ENCODE measurements at places on chromosomes 7 and 10. TPM values are rescaled to one million over a fixed set of nuclear protein-coding genes. Genes with fewer than 3 reads are reported as not detected.

DNA sequence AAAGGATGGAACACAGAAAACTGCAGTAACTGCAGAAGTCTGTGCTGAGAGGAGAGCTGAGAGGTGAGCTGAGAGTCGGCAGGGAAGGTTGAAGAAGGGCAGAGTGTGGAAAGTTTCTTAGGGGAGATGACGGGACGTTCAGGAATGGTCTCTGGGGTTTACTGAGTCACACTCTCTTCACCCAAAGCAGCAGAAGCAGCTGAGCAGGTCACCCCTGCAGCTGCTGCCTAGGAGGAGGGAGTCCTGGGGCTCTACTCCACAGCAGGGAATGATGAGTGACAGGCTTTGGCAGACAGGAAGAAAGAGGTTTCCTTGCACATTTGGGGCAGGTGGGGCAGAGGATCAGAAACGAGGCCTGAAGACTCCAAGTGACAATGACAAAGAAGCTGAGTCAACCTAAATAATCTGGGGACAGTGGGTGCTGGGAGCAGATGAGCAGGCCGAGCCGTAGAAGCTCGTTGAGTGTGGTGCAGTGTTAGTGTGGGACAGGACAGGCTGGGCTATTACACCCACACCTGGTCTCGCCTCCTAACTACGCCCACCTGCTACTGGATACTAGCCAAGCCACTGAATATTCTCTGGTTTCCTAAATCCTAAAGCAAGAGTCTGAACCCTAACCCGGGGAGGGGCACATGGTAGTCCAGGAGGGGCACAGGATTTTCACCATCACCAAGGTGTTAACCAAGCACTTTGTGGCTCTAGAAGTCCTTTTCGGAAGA lies 24.9 kb downstream of the BEND7 start:
- DNase-seq: no peak

- no peak for DNase-seq
These were observed 56.8 kb upstream of the TMEM229A start for GRCh38 chr7:124089621-124090020.

DNA sequence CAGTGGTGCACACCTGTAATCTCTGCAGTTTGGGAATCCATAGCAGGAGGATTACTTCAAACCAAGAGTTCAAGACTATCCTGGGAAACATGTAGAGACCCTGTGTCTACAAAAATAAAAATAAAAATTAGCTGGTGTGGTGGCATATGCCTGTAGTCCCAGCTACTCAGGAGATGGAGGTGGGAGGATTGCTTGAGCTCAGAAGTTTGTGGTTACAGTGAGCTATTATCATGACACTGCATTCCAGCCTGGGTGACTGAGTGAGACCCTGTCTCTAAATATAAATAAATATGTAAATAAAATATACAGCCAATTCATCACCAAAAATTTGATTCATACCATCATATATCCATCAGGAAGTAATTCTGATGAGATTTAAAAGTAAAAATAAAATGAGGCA lies 60.9 kb downstream of the ANKRD7 start:
- no peak for DNase-seq

- no peak for DNase-seq
These were observed 166.4 kb upstream of the TNRC18 start for GRCh38 chr7:5589819-5590595.

GRCh38 chr10:33052915-33053810 lies 95.1 kb upstream of the ITGB1 start:
- no peak for DNase-seq

- DNase-seq: no peak
These were observed 9.8 kb downstream of the RBP4 start for GRCh38 chr10:93591065-93591808.

DNA sequence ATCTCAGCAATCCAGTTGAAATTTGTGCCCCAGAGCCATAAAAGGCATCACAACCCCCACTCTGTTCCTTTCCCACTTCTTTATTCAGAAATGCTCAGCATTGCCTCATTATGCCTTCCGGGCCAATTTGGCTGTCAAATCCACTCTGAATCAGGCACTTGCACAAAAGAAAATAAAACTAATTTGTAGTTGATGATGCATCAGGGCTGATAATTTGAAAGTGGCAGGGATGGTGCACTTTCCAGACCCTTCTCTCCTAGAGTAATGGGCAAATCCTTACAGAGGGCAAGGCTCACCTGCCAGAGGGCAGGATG lies 147.9 kb upstream of the PDE1C start:
- DNase-seq: no peak

- DNase-seq: no peak
These were observed 172.7 kb downstream of the NEURL1 start for GRCh38 chr10:103666087-103666761.

GRCh38 chr7:50287129-50287528 lies 17.4 kb upstream of the IKZF1 start:
- DNase-seq: no peak

GRCh38 chr7:113015034-113015645 lies 71.5 kb downstream of the GPR85 start:
- DNase-seq: no peak

The KCNMA1 gene
- total RNA-seq: 0.20 TPM

The GDF2 gene
- not detected for total RNA-seq

DNA sequence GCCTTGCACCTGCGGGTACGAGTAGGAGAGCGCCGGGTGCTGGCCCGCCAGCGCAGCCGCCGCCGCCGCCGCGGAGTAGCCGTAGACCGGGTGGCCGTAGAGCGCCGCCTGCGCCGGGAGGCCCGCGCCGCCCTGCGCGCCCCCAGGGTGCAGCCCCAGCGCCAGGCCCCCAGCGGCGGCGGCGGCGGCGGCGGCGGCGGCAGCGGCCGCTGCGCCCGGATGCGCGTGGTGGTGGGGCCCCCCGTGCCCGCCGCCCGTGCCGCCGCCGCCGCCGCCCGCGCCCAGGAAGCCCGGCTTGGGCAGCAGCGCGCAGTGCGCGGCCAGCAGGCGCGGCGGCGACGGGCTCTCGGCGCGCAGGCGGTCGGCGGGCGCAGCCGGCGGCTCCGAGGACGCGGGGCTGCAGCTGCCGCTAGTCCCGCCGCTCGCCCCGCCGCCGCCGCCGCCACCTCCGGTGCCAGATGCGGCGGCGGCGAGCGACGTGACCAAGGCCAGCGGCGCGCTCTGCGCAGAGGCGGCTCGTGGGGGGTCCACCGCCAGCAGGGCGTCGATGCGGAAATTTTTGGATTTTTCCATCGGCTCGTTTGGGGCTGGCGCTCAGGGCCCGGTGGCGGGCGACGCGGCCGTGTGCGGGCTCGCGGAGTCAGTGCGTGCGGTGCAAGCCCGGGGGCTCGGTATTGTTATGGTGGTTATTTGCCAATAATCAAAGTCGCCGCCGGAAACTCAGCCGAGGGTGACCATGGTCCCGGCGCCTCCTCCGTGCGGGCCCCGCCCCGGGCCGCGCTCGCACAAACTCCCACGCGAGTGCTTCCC lies 480 bp downstream of the MNX1 start:
- no peak for DNase-seq

The DYNC1I1 gene
- total RNA-seq: not detected

GRCh38 chr7:79778786-79779770 lies 325.6 kb upstream of the MAGI2 start:
- no peak for DNase-seq

GRCh38 chr10:47301833-47302232 lies 1.8 kb downstream of the GDF10 start:
- no peak for DNase-seq

The POLR2J2 gene
- 9.0 TPM for total RNA-seq

DNA sequence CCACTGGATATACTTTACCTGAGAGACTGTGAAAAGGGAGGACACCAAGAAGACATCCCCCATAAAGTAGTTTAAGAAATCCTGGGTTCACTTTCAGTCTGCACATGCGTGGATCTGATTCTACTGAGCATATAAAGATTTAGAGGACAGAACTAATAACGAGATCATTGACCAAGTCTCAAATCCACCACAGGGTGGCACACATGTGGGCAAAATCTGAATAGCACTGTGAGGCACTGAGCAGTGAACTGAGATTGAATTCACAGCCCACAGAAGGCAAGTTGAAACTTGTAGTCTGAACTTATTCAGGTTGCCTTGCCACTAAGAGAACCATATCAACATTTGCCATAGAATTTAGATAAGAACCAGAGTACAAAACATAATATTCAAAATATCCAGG lies 818.6 kb downstream of the GRID1 start:
- DNase-seq: peak; percentile 45

DNA sequence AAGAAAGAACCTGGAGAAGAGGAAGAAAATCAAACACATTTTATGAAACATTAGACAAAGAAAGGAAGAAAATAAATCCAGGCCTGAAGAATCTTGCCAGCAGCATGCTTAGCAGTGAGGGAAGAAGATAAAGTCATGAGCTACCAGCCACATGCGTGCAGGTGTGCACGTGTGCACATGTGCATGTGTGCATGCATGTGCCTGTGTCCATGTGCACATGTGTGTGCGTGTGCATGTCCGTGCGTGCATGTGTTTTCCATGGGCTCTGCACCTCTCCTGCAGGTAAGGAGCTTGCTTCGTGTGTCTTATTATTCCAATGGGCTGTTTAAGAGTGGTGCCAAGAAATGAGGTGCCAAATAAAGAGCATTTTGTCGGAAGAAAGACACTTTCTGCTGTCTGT lies 322.2 kb downstream of the FGFR2 start:
- no peak for DNase-seq

The KCNIP2 gene
- total RNA-seq: 1.0 TPM

DNA sequence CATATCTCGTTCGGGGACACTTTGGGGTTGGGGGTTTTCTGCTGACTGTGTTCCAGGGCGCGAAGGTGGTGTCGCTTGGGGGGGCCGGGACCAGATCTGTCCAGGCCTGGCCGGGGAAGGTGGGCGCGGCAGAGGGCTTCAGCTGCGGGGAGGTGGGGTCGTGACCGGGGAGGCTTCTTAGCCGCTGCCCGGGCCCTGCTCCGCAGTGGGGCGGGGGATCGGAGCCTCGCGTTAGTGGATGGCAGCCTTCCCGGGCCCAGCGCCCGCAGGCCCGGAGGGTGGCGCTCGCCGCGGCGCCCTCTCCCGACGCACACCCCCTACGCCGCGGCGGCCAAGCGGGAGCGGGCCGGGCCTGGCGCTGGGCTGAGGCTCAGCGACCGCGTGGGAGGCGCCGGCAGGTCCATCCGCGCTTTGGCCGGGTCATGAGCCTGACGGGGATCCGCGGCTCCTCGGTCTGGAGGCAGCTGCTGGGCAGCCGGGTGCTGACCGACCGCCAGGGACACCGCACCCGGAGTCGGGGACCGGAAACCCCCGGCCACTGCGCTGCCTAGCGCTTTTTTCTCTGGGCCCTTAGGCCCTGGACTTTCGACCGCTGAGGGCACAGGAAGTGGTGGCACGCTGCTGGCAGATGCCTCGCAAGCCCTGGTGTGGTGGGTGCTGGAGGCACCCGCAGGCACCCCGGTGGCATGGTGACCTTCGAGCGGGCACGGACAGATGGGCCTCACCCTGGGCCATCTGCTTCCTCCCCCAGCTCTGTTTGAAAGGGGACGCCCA lies 1.2 kb downstream of the AGAP3 start:
- DNase-seq: no peak

DNA sequence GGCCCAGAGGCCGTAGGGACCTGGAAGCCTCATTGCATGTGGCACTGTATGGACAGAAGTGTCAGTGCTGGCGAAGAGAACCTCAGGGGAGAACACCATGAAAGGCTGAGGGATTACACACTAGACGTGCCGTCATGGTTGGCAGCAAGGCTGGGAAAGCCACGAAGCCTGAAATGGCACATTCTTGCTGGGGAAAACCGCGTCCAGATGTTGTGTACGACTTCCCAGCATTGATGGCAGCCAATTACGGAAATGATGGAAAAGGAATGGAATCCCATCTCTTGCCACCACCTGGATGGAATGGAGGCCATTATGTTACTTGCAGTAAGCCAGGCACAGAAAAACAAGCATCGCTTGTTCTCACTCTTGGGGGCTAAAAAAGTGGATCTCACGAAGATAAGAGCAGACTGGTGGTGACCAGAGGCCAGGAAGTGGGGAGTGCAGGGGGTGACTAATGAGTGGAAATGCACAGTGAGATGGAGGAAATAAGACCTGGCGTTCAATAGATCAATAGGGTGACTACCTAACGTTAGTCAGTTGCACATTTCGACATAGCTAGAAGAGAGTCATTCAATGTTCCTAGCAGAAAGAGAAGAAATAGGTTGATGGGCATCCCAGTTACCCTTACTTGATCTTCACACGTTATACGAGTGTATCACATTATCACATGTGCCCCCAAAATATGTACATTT lies 14.6 kb upstream of the PWWP2B start:
- no peak for DNase-seq

DNA sequence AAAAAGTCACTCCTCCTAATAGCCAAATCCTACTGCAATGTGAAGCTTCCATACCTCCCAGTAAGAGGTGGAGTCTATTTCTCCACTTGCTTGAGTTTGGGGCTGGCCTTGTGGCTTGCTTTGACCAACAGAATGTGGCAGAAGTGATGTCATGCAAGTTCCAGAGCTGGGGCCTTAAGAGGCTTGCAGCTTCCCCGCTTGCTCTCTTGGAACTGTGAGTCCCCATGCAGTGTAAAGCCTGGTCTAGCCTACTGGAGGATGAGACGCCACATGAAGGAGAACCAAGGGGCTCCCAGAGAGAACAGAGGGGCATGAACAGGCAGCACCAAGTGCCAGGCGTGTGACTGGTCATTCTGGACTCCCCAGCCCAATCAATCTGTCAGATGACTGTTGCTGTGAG lies 58.6 kb upstream of the OPALIN start:
- DNase-seq: no peak

The NAPEPLD gene
- 8.4 TPM for total RNA-seq

The AGMO gene
- total RNA-seq: not detected

The CCDC136 gene
- total RNA-seq: 8.7 TPM

The ADAMTS14 gene
- total RNA-seq: not detected

The KLF14 gene
- not detected for total RNA-seq

DNA sequence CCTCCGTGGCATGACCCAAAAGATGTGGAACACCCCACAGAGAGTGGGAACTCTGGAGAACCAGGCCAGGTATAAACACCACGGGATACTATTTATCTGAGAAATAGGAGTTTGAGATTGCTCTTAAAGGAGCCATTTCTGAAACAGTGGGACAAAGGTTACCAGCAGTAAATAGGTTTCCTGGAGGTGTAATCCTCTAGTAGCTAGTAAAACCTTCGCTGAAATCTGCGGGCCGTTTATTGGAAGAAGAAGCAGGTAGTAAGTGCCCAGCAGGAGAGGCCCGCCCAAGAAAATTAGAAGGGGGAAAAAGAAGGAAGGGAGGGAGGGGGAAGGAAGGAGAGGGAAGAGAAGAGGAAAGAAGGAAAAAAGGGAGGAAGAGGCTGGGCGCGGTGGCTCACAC lies 51.6 kb downstream of the CHST3 start:
- no peak for DNase-seq

DNA sequence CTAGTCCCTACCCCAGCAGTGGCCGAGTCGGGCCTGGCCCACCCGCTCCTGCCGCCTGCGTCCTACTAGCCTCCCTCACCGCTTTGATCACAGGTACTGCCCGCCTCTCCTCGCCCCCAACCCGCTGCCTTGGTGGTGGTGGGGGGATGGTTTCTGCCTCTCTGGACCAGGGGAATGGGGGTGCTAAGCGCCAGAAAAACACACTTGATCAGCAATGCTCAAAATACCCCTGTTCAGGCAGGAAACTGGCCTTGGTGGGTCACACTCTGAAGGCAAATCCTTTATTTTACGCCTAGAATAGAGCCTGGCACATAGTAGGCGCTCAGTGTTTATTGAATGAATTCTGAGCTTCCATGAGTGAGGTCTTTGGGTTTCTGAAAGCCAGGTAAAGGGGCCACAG lies 1.0 kb upstream of the CRTAC1 start:
- no peak for DNase-seq
